Left lobe of liver (tissue), 2 donors: ENCODE measurements at places on chromosomes 5 and 9. TPM values are rescaled to one million over a fixed set of nuclear protein-coding genes. Genes with fewer than 3 reads are reported as not detected.

KIF12 gene
- total RNA-seq = 18.5 TPM

- DNase-seq = no peak
Observed at GRCh38 chr5:180180421-180180820, 28.6 kb downstream of the RASGEF1C start.

RASGEF1C gene
- 0.30 TPM for total RNA-seq

DNA sequence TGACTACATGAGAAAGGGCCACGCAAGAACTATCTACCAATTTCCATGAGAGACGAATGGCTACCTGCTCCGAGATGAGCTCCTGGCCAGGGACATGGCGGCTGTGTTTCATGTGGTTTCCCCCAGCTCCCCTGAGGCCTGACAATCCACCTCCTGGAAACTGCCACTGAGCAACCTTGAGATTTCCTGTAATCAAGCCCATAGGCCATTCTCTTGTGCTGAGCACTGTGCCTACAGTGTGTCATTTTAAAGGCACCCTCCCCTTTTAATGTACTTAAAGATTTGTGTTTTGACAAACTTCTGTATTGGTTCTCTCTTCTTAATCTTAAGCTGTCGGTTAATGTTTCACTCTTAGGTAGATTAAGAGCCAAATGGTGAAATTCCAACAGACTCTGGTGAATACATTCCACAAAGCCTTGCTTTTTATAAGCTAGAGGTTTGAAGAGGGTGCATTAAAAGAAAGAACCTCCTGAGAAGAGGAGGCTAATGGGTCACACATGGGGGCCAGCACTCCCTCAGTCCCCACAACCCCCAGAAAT lies 72.3 kb downstream of the SECISBP2 start:
- DNase-seq = no peak

- no peak for DNase-seq
Observed at GRCh38 chr5:72179028-72179815, 71.9 kb downstream of the MAP1B start.

DNA sequence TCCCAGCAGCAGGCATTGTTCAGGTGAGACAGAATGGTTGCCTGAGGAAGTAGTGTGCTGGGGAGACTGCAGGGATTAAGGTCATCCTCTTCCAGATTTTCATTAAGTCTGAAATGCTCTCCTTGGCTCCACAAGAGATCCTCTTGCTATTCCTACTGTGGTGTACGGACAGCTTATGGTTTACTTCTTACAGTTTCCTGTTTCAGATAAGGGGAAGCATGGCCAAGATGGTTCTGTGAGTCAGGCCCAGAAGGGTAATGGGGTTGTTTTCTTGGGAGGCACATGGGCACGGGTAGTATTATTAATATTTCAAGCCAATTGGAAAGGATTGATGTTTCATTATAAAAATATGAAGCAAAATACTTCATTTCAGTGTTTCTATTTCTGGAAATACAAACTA lies 42.9 kb downstream of the GLRX start:
- no peak for DNase-seq

NAA35 gene
- total RNA-seq = 7.9 TPM
